Activated CD4-positive, alpha-beta T cell treated with anti-CD3 and anti-CD28 coated beads for 4 hours (primary cell): ENCODE measurements at places on chromosomes 6 and 20.

- DNase-seq: no peak
Measured at GRCh38 chr6:133333852-133334251, 92.7 kb downstream of the EYA4 start.

DNA sequence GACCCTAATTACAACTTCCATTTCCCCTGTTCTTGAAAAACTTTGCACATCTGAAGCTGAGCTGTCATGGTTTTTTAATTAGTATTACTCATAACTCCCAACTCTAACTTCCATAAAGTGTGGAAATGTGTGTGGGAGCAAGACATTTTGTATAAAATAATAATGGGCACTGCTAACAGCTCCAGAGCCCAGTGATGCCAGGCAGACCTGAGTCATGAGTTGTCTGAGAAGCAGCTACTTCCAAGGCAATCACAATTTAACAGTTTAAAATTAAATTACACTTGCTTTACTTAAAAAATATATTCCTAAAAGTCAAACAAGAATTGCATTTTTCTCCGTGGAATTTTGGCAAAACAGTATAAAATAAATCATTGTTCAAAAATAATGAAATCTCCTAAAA lies 6.4 kb downstream of the SLC2A12 start:
- no peak for DNase-seq

DNA sequence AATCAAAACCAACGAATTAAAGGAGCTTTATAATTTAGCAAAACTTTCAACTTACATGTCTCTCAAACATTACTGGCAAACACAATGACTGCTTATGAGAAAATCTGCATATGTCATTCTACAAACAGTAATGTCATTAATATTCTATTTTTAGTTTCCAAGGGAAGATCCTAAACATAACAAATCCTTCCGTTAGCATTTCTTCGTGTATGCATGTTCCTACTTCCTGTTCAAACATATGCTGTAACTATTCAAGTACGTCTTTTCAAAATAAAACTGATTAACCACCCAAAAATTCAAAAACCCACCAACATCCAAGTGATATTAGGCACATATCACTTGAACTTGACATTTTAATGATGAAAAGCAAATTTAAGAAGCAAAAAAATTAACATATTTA lies 131.3 kb downstream of the HACE1 start:
- no peak for DNase-seq

DNA sequence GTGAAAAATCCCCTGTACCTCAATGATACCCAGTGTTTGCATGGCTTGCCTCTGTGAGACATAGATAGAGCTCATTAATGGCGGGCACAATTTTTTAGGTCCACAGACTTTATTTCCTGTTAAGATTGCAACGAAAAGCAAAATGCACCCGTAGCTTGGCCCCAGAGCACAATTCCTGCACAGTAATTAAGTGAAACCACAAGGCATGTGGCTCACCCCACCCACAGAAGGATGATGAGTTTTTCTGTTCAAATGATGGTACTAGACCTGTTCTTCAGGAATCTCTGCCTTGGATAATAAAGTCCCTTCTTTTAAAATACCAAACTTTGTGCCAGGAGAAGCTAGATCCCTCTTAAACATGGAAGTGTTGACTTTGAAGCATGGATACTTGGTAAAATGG lies 738.1 kb downstream of the QKI start:
- DNase-seq: no peak

DNA sequence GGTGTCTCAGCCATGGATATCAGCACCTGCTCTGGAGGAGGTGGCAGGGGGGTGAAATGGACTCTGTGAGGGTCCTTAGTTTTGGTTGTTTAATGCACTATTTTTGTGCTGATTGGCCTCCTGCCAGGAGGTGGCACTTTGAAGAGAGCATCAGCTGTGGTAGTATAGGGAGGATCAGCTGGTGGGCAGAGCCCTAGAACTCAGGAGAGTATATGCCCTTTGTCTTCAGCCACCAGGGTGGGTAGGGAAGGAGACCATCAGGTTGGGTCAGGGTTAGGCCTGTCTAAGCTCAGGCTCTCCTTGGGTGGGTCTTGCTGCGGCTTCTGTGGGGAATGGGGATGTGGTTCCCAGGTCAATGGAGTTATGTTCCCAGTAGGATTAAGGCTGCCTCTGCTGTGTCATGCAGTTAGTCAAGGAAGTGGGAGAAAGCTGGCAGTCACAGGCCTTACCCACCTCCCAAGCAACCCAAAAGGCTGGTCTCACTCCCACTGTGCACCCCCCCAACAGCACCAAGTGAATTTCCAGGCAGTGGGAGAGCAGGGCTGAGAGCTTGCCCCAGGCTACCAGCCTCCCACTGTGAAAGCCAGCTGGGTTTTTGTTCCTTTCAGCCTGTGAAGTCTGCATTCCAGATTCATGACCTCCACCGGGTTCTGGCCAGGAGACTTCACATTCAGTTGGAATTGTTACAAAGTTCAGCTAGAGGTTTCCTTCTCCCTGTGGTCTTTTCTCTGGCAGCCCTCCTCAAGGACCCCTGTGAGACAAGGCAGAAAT lies 5.7 kb upstream of the OSTM1 start:
- no peak for DNase-seq

DNA sequence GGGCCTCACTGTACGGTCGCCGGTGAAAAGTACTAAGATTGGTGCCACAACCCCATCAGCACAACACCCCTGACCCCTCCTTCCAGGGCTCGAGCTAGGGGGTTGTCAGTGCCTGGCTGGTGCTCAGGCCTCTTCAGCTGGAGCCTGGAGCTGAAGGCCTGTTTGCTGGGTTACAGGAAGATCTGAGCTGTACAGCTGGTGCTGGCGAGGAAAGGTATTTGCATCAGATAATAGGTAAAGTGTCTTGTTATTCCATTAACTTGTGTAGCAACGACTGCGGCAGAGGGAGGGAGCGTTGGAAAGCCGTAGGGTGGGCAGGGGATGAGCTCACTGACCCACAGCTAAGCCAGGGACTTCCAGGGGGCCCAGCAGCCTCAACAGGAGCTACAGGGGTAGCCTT lies 15.8 kb upstream of the SIRPA start:
- no peak for DNase-seq

DNA sequence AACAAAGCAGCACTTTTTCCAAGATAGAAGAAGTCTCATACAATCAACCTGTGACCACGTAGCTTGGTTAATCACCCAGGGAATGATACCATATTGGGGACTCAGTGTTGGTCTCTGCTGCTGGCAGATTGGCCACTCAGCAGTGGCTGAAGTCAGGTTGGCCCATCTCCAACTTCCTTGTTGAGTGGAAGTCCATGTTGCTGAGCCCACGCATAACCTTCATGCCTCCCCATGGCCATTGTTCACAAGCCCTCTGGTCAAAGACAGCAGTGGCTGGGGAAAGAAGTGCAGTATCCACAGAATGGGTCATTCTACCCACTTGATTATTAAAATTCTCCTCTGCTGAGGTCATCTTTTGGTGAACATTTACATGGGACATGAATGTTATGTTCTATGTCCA lies 38.5 kb downstream of the PKIB start:
- no peak for DNase-seq

- no peak for DNase-seq
Measured at GRCh38 chr20:21684671-21685070, 20.8 kb upstream of the PAX1 start.

DNA sequence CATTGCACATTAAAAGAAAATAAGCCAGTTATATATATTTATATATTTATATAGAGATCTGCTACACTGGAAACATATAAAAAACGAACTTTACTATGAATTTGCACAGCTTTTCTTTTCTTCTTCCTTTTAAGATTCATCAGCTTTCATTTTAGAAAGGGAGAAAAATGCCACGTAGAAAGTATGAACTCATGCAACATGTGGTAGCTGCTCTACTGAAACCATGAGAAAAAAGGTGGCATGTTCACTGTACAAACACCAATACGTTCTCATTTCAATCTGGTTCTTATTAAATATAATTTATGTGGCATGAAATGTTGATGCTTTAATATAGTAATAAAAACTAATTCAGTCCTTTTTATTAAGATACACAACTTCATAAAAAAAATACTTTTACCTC lies 68.8 kb upstream of the THEMIS start:
- no peak for DNase-seq

DNA sequence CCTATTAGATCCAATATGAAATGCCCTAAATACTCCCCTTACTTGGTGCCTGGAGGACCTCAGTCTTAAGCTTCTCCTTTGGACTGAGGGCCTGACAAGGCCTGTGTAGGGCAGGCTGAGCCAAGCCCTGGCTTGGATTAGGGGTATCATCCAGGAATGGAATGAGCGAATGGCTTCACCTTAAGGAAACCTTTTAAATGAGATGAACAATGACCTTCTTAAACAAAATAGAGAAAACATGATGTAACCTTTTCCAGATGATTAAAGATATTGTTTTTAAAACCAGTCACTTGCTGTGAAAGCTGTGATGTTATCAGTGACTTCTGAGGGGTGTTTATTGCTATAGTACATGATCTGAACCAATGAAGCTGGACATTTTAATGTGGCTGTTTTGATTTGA lies 55.5 kb downstream of the TRAF3IP2 start:
- DNase-seq: no peak

DNA sequence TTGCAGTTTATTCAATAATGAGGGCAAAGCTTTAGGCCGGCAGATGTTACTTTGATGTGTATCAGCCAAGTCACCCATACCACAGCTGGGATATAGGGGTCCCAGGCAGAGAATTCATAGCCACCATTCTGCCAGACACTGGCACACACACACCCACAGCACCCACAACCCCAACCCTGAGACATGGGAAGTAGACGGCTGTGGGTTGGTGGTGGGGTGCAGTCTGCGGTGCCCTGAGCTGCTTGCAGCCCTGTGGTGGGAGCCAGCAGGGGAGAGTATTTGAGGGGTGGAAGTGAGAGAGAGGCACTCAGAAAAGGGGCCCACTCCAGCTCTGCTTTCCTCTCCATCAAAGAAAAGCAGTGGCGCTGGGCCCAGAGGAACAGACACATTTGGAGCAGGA lies 125.3 kb downstream of the FOXO3 start:
- DNase-seq: no peak

DNA sequence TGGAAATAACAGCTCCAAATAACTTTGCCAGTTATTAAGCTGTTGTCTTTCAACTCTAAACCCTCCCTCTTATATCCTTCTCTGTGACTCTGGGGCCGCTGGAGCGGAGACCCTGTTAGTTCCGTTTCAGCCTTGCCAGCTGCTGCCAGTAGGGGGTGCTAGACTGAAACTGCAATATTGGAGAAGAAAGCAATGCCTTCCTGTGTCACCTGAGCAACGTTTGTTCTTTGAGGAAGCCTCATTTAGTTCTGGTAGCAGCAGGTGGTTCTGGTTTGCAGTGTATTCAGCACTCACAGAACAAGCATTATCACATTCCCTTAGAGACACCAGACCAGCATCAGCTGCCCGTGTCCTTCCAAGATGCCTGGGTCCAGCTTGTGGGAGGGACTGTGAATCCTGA lies 22.9 kb upstream of the JAG1 start:
- no peak for DNase-seq

DNA sequence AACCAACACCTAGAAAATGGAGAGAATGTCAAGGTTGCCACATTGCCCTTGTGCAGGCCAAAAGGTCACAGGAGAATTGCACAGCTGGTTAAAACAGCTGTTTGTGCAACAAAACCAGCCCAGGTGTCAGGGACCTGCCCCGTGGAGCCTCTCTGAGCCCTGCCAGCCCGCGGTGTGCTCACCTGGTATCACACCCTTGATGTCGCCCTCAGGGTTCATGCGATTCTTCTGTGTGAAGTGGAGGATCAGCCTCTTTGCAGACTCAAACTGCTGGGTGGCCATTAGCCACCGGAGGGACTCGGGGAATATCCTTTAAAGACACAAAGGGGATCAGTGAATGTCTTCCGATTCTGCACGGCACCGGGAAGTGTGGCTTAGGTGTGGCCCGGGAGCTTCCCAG lies 39.2 kb downstream of the PSMG4 start:
- DNase-seq: no peak
